NCI-H748 treated with DMSO at 0.1 percent for 48 hours (cell line): ENCODE measurements at places on chromosomes 7 and 10.

DNA sequence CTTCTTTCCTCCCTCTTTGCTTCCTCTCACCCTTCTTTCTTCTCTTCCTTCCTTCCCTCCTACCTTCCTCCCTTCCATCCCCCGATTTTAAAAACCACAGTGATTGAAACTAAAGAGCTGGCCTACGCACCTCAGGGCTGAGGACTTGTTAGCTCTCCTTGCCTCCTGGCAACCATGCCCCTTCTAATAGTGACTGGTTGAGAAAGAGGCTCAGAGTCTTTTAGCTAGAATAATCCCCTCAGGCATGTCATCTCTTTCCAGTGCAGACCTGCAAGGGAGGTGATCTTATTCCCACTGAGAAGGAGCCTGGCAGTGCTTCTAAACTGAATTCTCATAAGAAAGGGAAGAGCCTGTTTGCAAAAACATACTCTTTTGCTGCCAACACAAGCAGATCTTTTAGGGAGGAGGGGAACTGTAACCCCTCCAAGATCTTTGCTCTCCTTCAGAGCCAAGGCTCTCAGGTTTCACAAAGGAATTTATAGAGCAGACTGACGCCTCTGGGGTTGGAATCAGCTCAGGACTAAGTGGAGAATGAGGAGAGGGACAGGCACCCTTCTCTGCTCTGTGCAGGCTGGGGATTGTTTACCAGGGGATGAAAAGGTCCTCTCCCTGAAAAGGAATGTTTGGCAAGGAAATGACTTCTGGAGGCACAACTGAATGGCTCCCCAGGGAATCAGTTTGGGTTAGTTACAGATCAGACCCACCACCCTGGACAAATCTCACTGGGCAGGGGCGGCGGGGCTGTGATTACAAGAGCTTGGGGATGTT lies 9.4 kb upstream of the ANKRD1 start:
- DNase-seq, result no peak

DNA sequence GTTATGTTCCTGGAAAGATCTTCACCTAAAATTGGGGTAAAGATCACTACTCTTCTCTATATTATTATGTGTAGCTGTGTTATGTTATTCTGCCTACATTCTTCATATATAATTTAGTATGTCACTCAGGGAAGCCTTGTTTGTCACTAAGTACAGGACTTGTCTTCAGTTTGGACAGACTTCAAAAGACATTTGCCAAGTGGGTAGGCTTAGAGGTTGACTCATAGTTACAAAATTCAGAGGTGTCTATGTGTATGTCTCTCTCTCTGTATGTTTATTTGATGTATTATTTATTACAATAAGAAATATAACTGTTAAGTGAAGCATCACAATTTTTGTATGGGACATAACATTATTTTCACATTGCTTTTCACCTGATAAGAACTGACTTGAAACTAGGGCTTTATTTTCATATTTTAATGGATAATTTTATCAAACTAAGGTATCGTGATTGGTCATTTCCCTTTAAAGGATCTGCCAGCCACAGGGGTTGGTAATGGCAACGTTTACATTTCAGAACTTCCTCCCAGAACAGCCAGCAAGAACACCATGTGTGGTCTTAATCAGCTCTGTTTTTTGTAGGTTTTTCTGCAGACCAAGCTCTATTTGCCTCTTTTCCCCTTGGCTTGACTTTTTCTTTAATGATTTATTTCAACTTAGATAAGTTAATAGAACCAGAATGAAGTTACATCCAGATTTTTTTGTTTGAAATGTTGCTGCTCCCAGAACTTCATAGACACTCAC lies 262.1 kb upstream of the CACNA2D1 start:
- no peak for DNase-seq

DNA sequence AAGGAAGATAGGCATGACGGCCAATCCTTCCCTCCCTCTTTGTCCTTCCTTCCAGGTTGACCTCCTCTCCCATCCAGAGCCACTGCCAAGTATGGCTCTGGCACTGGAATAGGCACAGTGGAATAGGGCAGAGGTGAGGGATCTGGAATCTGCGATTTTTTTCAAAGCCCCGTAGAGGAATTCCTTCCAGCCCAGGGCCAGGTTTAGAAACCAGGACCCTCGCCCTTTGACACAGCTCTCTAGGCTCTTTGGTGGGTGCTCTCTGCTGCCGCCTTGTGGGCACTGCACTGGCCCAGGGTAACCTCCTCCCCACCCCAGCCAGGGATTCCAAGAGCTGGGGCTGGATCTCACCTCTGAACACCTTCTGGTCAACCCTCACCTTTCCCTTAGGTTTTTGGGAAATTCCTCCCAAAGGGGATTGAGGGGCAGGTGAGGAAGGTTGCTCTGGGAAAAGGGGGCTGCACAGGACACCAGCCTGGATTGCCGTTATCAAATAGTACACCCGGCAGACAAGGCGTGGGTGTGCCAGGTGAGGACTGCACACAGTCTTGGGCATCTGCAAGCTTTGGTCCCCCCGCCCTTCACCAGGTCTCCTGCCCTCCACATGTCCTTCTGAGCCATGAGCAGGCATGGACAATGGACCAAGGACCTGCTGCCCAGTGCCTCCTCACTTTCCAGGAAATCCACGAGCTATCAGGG lies 22.8 kb downstream of the C10orf105 start:
- no peak for DNase-seq

- DNase-seq, result no peak
Measured at GRCh38 chr10:66805612-66806011, 120.2 kb upstream of the LRRTM3 start.

- no peak for DNase-seq
Measured at GRCh38 chr10:52256832-52257691, 57.0 kb upstream of the DKK1 start.

- DNase-seq, result no peak
Measured at GRCh38 chr7:40579401-40579800, 444.6 kb downstream of the SUGCT start.

- no peak for DNase-seq
Measured at GRCh38 chr10:98463976-98464754, 17.4 kb upstream of the HPS1 start.

GRCh38 chr10:100359030-100359432 lies 12.0 kb downstream of the SCD start:
- DNase-seq, result no peak

GRCh38 chr7:12573885-12574284 lies 3.4 kb downstream of the SCIN start:
- DNase-seq, result peak; percentile 61

DNA sequence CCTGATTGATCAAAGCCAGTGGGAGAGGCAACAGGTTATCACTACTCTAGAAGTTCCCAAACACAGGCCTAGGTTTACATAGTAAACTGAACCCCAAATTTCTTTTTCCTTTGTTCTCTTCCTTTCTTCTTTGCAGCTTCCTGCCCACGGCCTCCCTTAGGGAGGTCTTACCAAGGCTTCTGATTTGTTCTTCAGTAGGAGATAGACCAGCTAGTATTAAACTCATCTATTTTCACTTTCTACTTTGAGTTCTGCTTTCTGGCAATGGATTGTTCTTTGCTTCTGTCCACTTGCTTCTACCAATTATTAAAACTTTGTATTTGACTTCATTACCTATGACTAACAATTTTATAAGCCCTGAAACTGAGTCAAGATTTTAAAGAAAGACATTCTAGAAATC lies 251.2 kb upstream of the FZD1 start:
- DNase-seq, result no peak

GRCh38 chr10:28250782-28251181 lies 52.1 kb downstream of the MPP7 start:
- DNase-seq, result no peak

- no peak for DNase-seq
Measured at GRCh38 chr7:130732980-130733930, 752 bp downstream of the KLF14 start.

DNA sequence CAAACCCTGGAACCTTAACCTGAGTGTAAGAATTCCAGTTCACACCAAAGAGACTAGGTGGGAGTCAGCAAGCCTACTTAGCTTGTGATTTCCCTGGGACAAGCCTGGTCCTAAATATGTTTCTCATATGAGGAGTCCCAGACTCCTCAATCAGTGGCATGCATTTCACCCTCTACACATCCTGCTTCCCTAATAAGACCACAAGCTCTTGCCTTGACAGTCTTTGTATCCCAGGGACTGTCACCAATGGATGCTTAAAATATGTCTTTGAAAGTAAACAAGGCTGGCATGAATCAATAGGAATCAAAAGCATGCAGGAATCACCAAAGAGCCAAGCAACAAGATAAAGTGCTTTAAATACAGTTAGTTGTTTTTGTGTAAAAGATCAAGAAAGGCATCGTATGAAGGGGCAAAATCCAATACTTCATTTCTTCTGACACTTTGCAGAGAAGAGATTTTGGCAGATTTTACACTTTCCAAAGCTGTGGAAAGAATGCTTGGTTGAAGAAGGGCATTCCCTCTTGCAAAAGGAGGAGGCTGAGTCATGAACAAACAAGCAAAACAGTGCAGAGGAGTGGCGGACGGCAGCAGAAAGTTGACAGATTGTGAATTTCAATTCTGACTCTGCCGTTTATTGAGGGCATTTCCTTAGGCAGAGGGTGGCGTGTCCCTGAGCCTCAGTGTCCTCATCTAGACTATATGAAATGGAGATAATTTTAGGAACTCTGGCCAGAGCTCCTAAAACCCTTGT lies 8.5 kb upstream of the NFE2L3 start:
- DNase-seq, result no peak

- no peak for DNase-seq
Measured at GRCh38 chr7:117446220-117446815, 19.0 kb upstream of the ASZ1 start.

- no peak for DNase-seq
Measured at GRCh38 chr10:87661861-87662785, 2.4 kb downstream of the PAPSS2 start.

DNA sequence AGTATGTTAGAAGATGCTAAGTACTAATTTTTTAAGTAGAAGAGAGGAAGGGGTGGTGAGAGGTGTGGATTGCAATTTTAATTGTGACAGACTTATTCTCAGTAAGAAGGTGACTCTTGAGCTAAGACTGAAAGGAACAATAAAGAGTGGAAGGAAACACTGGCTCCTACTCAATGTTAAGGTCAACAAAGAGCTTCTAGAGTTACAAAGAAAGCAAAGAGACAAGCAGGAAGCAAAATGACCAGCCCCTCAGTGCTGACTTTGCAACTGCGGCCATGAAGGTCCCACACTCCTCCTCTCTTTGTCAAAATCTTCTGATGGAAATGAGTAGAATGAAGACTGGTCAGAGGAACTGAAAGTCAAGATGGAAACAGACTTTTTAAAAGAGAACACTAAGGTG lies 79.9 kb upstream of the FOXI2 start:
- DNase-seq, result no peak

GRCh38 chr10:83983578-83984255 lies 155.6 kb upstream of the GHITM start:
- peak; percentile 76 for DNase-seq

GRCh38 chr10:70435241-70436085 lies 6.0 kb downstream of the NODAL start:
- no peak for DNase-seq

- DNase-seq, result no peak
Measured at GRCh38 chr7:99014113-99014985, 129.6 kb downstream of the SMURF1 start.

DNA sequence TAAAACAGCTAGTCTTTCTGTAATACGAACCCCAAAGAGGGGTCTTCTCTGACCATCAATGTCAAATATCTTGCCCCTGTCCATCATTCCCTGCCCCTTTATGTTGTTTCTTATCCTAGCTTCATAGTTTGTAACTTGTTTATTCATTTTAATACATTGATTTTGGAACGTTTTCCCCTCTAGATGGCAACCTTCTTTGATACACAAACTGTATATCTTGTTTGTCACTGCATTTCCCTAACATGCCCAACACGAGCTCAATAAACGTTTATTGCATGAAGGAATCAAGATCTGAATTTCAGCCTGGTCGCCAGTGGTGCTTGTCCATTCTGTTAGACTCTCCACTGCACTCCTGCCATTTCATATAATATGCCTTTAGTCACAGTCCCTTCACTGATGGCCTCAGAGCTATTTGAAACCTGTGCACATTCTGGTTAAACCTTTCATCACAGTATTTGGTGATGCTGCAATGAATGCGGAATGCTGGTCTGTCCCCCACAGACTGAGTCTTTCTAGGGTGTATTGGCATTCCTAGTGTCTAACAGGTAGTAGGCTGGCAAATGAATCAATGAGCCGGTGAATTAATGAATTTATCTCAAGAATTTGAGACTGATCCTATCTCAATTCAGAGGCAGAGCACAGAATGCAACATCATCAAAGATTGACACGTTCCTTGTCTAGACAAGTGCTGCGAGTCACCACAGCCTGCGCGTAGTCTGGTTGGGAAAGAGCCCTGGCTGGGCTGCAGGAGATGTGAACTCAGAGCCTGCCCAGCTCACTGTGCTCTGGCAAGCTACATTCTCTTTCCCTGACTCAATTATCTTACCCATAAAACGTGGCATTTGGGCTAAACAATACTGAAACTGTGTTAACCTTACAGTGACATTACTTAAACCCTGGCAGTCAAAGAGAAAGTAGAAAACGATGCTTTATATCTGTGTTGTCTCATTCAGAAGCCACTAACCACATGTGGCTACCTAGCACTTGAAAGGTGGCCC lies 55.2 kb upstream of the FRMD4A start:
- DNase-seq, result no peak

DNA sequence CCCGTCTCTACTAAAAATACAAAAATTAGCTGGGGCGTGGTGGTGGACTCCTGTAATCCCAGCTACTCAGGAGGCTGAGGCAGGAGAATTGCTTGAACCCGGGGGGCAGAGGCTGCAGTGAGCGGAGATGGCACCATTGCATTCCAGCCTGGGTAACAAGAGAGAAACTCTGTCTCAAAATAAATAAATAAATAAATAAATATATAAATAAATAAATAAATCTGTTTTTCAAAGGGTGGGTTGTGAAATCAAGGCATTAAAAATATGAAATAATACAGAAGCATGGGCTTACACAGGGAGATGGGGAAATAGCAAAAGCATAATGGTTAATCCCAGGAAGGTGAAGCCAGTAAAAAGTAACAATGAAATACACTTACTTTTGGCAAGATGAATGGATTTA lies 93.9 kb downstream of the LYZL2 start:
- DNase-seq, result no peak

- DNase-seq, result no peak
Measured at GRCh38 chr7:142508251-142508650, 241.0 kb upstream of the PRSS1 start.

DNA sequence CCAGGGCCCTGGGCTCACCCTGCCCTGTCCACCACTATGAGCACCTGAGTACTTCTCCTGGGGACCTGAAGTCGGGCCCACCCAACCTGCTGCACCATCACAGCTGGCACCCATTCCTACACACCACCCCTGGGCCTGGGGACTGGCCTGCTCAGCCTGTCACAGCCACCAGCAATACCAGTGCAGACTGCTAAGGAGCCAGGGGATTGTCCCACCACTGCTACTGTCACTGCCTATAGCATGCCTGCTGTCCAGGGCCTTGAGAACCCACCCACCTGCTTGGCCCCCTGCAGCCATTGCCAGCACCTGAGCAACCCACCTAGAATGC lies 624.8 kb upstream of the FOXK1 start:
- DNase-seq, result no peak

DNA sequence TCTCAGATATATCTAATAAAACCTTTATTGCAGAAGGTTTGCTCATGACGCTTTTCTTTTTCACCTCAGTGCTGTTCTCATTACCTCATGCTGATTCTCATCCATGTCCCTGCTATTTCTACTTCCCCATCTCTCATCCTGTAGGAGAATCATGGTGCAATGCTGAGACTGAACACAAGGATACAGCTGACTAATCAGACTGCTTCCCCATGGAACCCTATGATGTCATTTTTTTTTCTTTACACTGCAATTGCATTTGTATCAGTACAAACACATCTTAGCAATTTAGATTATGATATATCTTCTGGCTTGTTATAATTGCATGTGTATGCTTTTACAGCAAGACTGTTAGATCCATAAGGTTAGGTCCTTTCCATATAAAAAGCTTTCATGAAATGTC lies 93.7 kb downstream of the SEMA3A start:
- DNase-seq, result no peak
